ENCODE measurements at places on chromosomes 6 and 20.

- DNase-seq, result no peak
Observed at GRCh38 chr6:30931969-30932645, at the start of gene SFTA2. SFTA2 (minus strand) TSS chr6:30932170; CDS start chr6:30932096, 74 bp downstream.

DNA sequence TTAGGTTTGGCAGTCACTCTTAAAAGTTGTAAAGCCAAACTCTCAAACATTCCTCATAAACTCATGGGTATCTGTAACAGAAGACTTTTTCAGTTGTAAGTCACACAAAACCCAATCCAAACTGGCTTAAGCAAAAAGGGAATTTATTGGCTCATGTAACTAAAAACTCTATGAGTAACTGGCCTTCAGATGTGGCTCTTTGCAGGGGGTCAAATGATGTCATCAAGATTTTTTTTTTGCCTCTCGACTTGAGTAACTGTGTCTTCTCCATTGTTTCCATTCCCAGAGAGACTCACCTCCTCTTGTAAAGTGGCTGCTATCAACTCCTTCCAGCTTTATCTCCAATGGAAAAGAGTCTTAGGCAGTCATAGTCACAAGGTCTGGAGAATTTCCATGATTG lies 645.0 kb downstream of the DHX35 start:
- no peak for DNase-seq

- DNase-seq, result no peak
Observed at GRCh38 chr20:46113113-46113470, 5.0 kb upstream of the CD40 start.

DNA sequence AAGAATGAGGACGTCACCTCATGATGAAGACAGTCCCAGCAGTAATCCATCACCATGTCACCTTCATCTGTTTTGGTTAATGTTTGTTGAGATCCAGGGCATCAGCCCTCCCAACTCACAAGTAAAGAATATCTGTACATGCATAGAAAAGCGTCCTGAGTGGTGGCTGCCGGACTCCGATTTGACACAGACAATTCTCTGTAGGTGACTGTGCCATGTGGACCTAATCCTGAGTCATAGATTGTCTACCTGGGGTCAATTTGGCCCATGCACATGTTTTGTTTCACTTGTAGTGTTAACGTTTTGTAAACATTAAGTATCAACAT lies 168.4 kb upstream of the UST start:
- DNase-seq, result no peak

DNA sequence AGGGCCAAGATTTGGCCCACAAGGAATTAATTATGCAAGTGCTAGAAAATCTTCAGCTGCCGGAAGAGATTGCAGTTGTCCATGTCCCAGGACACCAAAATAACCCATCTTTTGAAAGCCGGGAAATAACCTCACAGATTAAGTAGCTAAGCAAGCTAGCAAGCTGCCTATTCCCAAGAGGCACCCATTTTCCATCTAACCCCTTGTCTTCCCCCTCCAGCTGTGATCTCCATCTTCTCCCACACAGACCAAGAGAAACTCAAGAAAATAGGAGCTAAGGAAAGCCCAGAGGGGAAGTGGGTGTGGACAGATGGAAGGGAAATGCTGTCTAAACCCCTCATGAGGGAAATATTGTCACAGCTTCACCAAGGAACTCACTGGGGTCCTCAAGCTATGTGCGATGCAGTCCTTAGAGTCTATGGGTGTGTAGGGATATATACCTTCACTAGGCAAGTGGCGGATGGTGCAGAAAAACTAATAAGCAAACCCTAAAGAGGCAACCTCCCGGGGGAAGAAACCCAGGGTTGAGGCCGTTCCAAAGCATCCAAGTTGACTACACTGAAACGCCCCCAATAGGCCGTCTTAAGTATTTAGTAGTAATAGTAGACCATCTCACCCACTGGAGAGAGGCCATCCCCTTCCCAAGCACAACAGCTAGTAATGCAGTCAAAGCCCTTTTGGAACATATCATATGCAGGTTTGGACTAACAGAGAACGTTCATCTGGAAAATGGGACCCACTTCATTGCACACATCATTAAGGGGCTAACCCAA lies 64.3 kb upstream of the PRSS16 start:
- no peak for DNase-seq

- DNase-seq, result no peak
Observed at GRCh38 chr20:25017257-25017803, 24.8 kb upstream of the APMAP start.

- no peak for DNase-seq
Observed at GRCh38 chr6:170184316-170184715, 106.6 kb downstream of the DLL1 start.

- DNase-seq, result no peak
Observed at GRCh38 chr6:15593798-15594197, 69.0 kb downstream of the DTNBP1 start.

GRCh38 chr6:219019-219570 lies 73.2 kb upstream of the DUSP22 start:
- no peak for DNase-seq

DNA sequence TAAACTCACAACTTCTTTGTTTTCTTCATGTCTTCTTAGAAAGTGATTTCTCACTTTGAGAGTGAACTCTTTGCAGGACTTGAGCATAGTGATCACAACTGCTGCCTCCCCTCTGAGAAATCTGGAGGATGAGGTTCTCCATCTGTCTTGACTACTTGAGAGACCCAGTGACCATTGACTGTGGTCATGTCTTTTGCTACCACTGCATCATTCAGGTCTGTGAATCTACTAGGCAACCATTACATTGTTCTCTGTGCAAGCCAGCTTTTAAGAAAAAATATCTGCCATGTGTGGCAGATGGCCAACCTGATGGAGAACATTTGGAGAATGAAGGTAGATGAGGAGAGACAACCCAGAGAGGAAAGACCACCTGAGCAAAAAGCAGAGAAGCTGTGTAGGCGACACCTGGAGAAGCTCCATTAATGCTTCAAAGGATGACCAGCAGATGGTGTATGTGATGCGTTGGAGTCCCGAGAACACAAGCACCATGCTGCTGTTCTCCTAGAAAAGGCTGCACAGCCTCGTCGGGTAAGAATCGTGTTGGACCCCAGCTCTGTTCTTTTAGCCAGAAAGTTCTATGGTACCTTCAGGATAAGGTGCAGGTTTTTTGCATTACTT lies 25.1 kb upstream of the TRIM26 start:
- no peak for DNase-seq

DNA sequence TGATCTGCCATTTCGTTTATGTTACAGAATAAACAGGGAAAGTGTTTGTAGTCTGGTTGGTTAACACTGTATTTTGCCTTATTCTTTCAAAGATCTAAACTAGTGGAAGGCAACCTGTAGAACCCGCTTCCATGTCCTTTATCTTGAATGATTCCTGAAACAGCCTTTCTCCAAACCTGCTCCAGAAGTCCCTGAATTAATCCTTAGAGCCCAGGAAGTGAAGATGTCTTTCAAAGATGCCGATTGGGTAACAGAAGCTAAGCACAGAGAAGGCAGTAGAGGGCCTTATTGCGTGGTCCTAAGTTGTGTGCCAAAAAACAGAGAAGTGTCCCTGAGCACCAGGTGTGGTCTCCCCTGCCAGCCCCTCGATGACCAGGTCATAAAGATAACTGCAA lies 19.2 kb upstream of the ZSCAN16 start:
- no peak for DNase-seq

DNA sequence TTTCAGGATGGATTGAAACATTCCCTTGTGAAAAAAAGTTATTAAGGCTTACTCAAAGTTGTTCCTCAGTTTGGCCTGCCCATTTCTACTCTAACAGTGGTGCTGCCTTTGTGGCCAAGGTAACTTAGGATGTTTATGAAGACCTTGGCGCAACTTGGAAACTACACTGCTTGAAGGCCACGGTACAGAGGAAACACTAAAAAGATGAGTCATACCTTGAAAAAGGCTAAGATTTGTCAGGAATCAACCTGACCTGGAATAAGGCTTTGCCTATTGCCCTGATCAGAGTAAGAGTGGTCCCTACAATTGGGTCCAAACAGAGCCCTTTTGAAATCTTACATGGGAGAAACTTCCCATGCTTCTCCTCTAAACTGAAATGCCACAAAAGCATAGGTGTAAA lies 119.9 kb upstream of the MOCS1 start:
- no peak for DNase-seq

- no peak for DNase-seq
Observed at GRCh38 chr20:38870733-38871559, 55.3 kb upstream of the FAM83D start.

GRCh38 chr6:148535976-148536375 lies 193.3 kb downstream of the SASH1 start:
- no peak for DNase-seq

DNA sequence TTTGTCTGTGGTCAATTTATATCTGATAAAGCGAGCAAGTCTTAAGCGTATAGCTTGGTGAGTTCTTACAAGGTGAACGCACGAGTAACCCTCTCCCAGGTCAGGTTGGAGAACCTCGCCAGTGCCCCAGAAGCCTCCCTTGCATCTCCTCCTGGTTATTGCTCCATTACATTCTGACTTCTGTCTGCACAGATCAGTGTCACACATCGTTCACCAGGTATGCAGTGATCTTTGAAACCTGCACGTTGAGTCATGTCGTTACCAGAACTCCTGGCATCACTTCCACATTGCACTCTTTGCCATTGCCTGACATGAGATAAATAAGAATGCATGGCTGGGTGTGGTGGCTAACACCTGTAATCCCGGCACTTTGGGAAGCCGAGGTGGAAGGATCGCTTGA lies 44.2 kb downstream of the AKAP12 start:
- DNase-seq, result no peak

DNA sequence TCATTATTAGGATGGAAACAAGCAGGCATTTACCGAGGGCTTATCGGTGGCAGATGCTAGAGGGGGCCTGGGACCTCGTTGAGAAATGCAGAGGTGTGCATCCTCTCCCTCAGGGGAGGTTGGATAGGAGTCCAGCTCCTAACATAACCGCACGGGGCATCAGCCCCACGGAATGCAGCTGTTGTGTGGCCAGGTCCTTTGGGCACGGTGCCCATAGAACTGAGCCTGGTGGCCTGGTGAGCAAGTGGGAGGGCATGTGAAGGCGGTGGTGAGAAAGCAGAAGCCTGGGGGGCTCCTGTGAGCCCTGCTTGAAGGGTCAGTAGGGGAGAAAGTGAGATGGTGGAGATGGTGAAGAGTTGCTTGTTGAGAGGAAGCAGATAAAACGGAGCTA lies 143.7 kb downstream of the CDH26 start:
- no peak for DNase-seq

GRCh38 chr20:43681991-43682410 lies 15.1 kb downstream of the MYBL2 start:
- peak; percentile 38 for DNase-seq

DNA sequence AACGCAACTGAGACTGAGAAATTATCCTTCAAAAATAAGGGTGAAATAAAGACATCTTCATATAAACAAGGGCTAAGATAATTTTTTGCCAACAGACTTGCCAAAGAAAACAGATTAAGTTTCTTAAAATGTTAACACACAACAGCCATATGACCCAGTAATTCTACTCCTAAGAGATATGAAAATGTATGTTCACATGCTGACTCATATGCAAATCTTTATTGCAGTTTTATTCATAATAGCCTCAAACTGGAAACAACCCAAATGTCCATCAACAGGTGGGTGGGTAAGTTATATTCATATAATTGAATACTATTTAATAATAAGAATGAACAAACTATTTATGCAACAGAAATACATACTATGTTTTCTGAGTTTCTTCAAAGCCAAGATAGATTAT lies 140.1 kb downstream of the REV3L start:
- DNase-seq, result no peak

DNA sequence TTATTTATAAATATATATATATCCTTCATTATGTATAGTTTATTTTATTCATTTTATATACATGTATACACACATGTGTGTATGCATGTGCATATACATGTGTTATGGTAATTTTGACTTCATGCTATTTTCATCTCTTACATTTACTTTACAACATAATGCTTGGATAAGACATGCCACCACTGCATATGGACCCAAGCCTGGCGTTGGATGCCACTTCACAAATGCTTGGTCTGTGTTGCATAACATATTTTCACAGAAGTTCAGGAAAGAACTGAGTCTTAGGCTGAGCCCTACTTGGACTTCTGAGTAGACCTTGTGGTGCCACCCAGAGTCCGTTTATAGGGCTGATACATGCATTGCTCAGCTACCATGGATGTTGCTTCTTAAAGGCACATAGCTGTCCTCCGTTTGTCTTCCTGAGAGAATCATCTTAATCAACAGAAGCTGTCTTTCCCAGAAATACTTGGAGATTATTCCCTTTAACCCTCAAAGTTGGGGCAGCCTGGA lies 337.8 kb downstream of the BTBD3 start:
- no peak for DNase-seq

DNA sequence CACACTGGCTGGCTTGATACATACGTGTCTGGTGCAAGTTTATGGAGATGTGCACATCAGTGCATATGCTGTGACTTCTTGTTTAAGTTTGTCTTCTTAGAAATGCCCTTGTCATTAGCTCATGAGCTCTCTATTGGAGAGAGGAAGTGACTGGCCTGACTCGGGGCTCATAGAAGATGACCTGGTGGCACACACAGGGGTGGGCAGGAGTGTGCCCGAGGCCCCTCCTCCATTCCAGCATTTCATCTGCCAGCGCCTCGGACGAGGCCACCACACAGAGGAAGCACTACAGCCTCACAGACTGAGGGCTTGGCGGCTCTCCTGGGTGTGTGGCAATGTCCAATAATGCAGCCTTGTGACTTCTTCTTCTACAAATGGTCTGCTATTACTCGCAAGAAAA lies 109.7 kb downstream of the FAM120B start:
- DNase-seq, result no peak

- no peak for DNase-seq
Observed at GRCh38 chr20:6100246-6100645, 22.6 kb downstream of the FERMT1 start.

- no peak for DNase-seq
Observed at GRCh38 chr6:89745716-89746115, 73.9 kb downstream of the MDN1 start.

DNA sequence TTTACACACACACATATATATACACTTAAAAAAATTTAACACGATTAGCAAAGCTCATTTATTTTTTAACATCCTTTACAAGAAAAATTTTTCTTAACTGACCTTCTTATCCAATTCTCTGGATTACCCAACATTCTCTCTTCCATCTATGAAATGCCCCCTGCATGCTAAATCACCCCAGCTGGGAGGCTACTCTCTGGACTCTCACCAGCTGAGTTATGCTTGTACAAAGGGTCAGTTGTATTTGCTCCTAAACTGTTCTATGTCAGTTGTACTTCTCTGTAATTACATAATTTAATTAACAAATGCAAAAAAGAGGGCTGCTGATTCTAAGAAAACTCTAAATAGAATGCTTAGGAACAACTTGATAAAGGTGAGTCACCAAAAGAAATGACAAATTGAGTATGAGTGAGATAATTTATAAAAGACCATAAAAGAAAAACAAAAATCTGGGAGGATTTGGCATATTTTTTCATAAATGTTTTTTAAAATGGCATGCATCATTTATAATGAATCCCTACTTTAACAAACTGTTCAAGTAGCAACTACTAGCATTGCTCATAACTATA lies 120.5 kb downstream of the KIF13A start:
- DNase-seq, result no peak

All from T-helper 2 cell (primary cell).